ENCODE measurements at places on chromosomes 16 and 17.

DNA sequence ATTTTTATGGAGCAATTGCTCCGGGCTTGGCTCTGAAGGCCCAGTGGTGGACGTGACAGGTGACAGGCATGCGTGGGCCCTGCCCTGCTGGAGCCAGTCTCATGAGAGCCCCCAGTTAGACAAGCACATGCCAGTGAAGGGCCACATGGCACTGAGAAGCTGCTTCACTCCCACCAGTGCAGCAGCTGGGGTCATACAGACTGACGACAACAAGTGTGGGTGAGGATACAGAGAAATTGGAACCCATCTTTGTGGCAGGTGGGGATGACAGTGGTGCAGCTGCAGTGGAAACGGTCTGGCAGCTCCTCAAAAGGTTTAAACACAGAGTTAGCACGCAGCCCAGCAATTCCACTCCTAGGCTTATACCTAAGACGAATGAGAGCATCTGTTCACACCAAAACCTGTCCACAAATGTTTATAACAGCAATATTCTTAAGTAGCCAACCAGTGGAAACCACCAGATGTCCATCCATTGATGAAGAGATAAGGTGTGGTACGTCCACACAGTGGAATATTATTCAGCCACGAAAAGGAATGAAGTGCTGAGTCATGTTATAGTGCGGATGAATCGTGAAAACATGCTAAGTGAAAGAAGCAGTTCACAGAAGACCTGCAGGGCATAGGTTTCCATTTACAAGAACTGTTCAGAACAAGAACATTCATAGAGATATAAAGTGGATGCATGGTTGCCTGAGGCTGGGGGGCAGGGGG is 12.5 kb upstream of the CIBAR2 start:
- DNase-seq = no peak

DNA sequence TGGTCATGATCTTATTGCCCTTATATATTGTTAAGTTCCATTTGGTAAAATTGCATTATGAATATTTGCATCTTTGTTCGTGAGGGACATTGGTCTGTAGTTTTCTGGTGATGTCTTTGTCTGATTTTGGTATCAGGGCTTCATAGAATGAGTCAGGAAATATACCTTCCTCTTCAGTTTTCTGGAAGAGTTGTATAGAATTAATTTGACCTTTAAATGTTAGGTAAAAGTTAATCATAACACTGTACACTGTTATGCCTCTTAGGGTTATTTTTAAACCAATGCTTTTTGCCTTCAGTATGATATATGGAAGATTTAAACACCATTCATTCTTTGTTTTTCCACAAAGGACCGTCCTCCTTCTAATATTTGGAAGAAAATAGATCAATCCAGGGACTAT is 180.0 kb downstream of the CHD9 start:
- no peak for DNase-seq

- DNase-seq = no peak
Measured at GRCh38 chr16:65896448-65897153, 469.9 kb upstream of the CDH5 start.

GRCh38 chr16:29903590-29903989 is 3.3 kb downstream of the ASPHD1 start:
- DNase-seq = no peak

- DNase-seq = no peak
Measured at GRCh38 chr16:47711809-47712208, 250.7 kb downstream of the PHKB start.

- DNase-seq = peak; percentile 14
Measured at GRCh38 chr16:1749152-1750117, 21.9 kb downstream of the NME3 start.

DNA sequence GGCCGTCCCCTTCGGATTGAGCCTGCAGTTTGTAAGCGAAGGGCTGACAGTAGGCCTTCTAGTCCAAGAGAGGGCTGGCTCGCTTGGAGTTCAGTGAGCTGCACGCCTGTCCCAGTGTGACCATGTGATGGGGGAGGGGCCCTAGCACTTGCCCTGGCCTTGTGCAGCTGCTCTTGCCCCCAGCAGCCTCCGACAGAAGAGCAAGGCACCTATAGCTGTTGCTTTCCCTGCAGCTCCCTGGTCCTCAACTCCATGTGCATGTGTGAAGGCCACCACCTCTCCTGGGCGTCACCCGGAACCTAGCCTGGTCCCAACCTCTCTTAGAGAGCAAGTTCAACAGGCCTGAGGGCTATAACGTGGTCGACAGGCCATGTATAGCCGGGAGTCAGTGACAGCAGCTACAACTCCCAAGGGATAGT is 5.6 kb downstream of the SPHK1 start:
- no peak for DNase-seq

GRCh38 chr16:29308644-29309546 is 97.6 kb downstream of the NPIPB11 start:
- DNase-seq = no peak

DNA sequence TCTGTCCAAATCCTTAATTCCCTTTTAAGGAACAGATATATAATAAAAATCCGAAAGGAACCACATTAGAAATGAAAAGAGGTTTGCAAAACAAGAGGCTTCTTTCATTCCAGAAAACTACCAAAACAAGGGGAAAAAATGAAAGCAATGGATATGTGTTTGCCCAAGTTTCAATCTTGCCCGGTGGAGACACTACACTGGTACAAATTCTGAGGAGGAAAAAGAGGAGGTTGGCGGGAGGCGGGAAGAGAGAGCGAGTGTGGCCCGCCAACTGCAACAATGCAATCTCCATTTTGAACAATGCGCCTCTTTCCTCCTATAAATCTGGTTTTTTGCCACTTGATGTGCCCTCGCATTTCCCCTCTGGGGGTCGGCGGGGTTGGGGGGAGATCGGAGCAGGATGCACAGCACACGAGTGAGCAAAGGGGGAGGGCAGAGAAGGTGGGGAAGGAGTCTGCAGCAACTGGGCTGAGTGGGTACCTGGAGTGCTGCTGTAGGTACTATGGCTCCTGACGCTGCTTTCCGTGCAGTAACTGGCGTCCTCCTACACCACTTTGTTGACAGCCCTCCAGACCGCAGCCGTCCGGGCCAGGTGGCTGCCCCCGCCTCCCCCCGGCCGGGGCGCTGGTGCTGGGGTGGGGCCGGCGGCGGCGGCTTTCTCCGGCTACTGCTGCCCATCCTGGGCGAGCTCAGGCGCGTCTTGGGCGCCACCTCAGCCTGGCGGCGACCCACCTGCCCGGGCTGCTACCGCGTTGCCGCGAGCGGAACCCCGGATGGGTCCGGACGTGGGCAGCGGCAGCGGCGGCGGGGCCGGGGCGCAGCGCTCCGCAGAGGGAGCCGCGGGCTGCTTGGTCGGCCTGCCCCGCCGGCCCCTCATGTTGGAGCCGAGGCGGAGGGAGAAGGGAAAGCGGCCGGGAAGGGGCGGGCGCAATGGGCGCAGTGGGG is 93.8 kb upstream of the PLEKHM1 start:
- peak; percentile 48 for DNase-seq

DNA sequence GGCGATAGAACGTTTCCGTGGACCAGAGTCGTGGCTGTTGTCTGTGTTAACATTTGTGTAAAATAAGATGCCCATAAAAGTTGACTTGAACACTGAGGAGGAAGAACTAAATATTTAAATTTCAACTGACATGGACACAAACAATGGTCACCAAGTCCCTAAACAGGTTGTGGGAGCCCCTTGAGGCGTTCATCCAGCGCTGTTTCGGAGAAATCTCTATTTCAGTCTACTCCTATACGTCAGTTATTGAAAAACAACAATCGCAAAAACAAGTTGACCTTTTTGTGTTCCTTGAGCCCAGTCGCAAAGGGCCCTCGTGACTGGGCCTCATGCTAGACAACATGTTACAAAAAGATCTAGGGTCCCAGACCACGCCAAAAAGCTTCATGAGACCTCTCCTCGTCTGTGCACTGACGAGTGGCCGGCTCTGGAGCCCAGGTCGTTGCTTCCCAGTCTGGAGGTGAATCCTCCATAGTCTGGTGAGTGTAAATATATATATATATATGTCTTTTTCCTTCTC is 439 bp upstream of the TMEM231 start:
- no peak for DNase-seq

DNA sequence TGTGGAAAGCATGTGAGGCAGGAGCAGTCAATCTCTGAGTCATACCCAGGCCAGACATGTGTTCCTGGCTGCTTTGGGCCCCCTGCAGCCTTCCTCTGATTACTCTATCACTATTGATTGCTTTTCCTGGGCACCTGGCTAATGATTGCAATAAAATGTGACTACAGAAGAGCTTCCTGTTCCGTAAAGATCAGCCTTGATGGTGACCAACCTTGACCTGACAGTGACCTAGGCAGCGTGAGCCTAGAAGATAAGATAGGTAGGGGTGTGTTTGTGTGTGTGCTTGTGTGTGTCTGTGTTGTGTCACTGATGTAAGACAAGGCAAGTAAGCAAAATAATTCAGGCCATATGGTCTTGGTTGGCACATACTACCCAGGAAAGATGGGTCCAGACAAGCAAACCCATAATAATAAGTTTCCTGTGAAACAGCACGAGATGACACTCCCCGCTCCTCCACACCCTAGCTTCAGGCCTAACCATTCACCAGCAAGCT is 367.7 kb upstream of the CDH11 start:
- no peak for DNase-seq

GRCh38 chr17:16589097-16589969 is 20.3 kb upstream of the ZNF287 start:
- DNase-seq = peak; percentile 56

- DNase-seq = no peak
Measured at GRCh38 chr17:9028202-9028987, 7.1 kb downstream of the NTN1 start.

- peak; percentile 75 for DNase-seq
Measured at GRCh38 chr17:17416400-17417360, 60.1 kb upstream of the MED9 start.

DNA sequence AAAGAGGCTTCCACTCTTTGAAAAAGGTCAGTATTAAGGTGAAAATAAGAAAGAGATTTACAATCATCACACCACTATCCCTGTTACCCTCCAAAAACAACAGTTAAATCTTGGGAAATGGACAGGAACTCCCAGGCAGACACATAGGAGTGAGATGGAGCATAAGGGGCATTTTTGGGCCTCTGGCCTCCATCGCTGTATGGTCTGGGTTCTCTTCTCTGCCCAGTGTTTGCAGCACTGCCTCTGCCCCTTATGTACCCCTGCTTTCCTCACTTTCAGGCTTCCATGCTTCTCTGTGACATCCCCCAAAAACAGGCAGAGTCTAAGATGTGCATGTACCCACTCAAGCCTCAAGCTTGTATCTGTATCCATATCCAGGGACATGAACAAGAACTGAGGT is 630 bp upstream of the HOXB2 start:
- no peak for DNase-seq

GRCh38 chr16:9351440-9351839 is 260.0 kb downstream of the HAPSTR1 start:
- DNase-seq = no peak

GRCh38 chr17:34892461-34893249 is 68.6 kb downstream of the CCT6B start:
- DNase-seq = no peak

GRCh38 chr17:42754782-42755181 is 6.2 kb upstream of the RAMP2 start:
- peak; percentile 48 for DNase-seq

GRCh38 chr16:23807028-23807427 is 28.8 kb upstream of the PRKCB start:
- DNase-seq = no peak

GRCh38 chr17:79023180-79023705 is 726 bp upstream of the C1QTNF1 start:
- no peak for DNase-seq

GRCh38 chr16:19532601-19533000 is 8.9 kb downstream of the CCP110 start:
- no peak for DNase-seq

DNA sequence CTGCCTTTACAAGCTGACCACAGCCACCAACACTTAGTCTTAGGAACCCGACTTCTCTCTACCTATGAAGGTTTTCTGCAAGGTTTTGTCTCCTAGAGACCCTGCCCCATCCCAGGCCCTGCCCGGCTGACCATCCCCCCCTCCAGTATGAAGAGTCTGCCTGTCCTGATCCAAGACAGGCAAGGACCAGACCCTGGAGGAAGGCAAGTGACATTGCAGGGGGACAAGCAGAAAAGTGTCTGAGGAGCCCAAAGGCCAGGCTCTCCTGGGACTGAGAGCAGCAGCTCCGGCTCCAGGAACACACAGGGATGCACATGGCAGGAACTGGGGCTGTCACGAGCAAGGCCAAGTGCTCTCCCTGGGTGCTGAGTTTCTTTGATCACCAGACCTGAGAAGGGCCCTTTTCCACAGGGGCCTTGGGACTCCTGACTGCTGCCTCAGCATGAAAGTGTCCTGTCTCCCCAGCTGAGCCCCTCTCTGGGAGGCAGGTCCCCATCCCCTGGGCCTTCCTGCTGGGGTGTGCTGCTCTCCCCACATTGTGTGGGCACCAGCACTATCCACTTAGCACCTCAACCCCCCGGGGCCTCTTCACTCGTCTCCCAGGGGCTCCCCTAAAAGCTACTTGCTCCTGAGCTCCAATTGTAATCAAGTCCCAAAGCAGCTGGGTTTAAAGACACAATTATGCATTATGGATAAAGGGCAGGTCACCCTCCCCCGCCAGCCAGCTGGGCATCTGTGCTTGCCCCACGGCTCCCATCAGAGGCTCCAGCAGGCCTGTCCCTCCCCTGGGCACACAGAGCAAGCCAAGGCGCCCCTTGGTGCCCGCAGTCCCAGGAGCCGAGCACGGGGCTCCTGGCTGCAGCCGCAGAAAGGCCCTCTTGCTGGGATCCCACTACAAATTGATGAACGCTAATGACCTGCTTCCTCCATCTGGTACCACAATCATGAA is 11.6 kb upstream of the CACNG4 start:
- no peak for DNase-seq

GRCh38 chr16:10039220-10040096 is 142.8 kb downstream of the GRIN2A start:
- DNase-seq = peak; percentile 16

- no peak for DNase-seq
Measured at GRCh38 chr17:64009571-64010402, 10.6 kb downstream of the ICAM2 start.

DNA sequence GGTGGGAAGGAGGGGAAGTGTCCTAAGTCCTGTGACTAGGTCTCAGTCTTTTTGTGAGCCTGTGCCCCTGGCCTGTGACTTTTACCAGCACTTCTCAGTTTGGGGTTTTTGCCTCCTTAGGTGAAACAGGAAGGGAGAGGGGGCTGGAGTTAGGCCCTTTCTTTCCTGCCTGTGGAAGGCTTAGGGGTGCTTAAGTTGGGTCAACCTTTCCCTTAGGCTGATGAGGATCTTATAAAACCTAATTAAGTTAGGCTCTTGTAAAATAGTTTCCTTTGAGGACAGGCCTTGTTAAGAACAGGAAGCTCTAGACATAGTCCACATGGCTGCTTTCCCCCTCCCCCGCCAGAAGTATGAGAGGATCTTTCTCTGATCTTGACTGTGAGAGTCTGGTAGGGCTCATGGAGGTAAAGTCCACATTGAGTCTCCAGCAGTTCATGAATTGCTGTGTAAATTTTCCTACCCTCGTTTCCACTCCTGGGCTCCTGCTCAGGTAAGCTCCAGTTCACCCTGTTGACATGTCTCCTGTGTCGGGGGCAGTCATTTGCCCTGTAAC is 17.0 kb upstream of the DNASE1 start:
- no peak for DNase-seq

All from astrocyte (in vitro differentiated cells and primary cell).